ENCODE measurements at places on chromosomes 7 and 10.

DNA sequence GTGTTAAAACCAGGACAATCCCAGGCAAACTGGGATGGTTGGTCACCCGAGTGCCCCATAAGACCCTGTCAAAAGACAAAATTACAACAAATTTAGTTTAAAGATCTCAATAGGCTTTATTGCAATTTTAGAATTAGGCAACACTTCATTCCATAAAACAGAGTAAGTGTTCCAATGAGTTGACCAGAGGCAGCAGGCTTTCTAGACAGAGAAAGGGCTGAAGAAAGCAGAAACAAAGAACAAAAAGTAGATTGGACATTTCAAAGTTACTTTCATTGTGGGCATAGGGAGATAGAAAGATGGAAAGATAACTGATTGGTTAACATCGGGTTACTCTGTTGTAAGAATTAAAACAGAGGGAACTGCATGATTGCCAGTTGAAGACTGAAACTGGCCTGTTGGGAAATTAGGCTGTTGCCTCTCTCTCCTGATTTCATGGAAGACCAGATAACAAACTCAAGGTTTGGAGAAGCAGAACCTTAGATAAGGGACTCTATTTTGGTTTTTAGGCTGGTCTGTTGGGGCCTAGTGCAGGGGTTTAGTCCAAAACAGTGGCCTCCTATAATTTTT, 36.3 kb downstream of the ENTPD1 start:
- DNase-seq, result peak; percentile 70

GRCh38 chr10:106402458-106402857, 762.0 kb downstream of the SORCS1 start:
- DNase-seq, result no peak

DNA sequence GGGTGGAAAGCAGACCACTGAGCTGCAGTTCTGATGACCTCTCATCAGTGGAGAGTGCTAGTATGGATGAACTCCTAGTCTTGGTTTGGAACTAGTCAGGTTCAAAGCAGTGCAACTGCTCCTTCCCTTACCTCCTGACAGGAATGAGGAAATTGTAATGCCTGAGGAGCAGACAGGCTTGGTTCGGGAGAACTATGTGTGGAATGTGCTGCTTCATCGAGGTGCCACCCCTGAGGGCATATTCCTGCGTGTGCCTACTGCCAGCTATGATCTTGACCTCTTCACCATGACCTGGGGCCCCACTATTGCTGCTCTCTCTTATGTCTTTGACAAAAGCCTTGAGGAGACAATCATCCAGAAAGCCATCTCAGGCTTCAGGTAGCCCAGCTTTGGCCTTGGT, 27.4 kb upstream of the NFKB2 start:
- no peak for DNase-seq

GRCh38 chr10:69957886-69958555, 94.6 kb upstream of the MACROH2A2 start:
- peak; percentile 74 for DNase-seq

DNA sequence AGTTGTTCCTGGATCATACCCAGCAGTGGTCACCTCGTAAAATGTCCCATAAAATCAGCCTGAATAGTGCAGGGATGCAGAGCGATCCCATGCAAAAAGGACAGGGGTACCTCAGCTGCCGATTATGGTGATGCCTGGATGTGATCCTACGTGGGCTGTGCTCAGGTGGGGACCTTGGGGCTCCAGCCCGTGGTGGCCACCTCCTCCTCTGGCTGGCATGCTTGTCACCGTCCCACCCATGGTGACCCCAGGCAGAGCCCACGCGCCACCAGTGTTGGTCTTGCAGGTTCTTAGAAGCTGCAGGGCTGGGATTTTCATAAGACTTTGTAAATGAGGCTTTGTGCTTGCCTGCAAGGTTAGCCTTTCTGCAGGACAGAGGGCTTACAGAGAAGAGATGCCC, 97.2 kb downstream of the GLRX3 start:
- DNase-seq, result no peak

GRCh38 chr10:29323367-29323766, 34.5 kb downstream of the LYZL1 start:
- no peak for DNase-seq

DNA sequence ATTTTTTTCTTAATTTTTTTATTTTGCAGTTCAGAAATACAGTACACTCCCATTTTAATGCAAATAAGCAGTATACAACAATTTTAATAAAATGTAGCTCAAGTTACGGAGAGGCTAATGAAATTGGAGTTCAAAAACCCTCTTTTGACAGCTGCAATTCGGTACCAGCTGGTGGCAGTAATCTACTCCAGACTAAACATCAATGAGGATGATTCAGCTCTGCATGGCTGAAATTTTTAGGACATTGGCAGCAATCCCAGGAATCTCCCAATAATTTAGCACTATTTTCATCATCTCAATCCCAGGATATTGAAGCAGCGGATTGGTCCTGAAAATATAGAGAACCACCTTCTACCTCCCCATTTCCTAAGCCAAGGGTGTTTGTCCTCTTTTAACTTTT, 278.8 kb downstream of the CACNA2D1 start:
- no peak for DNase-seq

DNA sequence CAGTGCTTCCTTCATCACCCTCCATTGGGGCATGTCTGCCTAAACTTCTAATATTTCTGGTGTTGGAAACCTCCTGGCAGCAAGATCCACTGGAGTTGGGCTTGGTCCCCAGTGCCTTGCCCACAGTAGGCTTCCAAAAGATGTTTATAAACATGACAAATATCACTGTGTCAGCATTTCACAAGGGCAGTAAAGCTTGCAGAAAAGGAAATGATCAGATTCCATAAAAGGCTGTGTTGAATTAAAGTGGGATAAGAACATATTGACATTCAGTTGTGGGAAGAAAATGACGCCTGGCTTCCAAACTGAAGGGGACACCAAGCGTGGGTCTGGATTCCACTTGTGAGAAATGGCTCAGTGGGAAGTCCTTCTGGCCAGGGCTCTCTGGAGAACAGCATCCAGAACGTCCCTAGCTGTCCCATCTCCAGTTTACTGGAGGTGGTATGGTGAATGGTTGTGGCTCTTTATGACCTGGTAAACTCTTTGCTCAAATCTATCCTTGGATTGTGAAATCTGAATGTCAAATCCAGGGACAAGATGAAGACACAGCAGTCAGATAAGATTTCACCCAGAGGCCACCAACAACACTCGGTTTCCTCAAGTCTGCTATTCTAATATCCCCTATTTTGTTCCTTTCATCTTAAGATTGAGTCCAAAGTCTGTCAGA, 287.2 kb downstream of the TNS3 start:
- DNase-seq, result no peak

- DNase-seq, result no peak
Observed at GRCh38 chr7:27097686-27098577, 2.1 kb upstream of the HOXA1 start.

DNA sequence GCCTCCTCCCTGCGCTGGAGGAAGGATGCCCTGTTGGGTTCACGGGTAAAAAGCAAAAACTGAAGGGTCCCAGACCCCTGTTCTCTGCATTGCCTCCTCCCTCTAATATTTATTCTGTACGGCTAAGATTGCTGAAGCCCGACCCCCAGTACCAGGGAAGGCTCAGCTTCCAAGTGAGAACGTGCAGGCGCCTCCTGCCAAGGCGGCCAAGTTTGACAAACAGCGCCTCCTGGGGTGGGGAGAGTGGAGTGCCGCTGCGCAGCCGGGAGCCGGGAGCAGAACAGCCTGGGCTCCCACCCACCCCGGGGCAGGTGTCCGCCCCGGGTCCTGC, 4.7 kb upstream of the EBF3 start:
- peak; percentile 40 for DNase-seq

- peak; percentile 69 for DNase-seq
Observed at GRCh38 chr7:80488406-80488805, 23.5 kb downstream of the GNAT3 start.

DNA sequence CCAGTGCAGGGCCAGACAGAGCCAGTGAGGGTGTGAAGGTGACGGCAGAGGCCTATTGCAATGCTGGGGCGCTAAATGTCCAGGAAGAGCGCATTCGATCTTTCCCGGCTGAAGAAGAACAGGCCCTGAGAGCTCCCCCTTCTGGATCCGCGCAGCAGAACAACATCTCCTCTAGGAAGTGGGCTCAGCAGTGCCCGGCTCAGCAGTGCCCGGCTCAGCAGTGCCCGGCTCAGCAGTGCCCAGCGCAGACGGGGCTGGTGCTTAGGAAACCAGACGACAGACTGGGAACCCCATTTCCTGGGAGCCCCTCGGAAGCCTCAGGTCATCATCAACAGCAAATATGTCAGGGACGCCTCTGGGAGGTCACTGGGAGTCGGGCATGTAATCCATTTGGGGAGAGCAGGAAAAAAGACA, 4.7 kb upstream of the NOS3 start:
- DNase-seq, result peak; percentile 73

- DNase-seq, result no peak
Observed at GRCh38 chr10:73806176-73806950, 5.0 kb downstream of the NDST2 start.

DNA sequence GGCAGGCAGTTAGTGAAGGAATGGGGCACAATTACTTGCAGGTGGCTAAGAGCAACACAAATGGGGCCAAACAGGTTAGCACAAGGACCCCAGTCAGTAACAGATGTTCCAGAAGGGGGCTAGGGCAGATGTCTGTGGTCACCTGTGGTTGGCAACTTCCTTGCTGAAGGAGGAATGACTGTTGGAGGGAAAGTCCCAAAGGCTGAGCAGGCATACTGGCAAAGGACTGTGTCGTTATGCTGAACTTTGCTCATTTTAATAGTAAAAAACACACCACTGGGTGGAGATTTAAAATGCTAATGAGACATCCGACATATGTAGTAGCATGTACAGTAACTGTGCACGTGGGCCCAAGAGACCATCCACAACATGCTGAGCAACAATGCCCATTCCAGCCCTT, 511.6 kb downstream of the CALN1 start:
- DNase-seq, result no peak

- no peak for DNase-seq
Observed at GRCh38 chr10:34102237-34102673, 712.8 kb downstream of the PARD3 start.

DNA sequence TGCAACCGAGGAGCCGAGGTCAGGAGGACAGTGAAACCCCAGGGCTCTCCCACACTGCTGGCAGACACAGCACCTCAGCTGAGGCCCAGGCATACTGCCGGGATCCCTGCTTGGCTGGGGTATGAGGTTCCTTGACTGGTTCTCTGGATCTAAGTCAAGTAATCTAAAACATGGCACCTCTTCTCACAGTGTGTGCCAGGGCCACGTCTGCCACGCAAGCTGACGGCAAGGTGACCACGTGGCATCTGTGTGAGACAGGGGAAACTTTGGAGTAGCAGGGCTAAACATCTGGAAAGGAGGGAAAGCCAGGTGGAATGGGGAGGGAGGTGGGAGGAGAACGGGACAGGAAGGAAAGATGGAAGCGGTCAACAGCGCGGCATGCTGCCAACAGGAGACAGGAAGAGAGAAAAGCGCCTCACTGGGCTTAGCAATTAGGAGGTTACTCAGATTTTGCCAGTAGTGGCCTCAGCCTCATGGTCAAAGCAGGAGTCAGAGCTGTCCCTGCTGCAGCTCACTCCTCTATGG, 103.7 kb downstream of the CXCL12 start:
- no peak for DNase-seq

DNA sequence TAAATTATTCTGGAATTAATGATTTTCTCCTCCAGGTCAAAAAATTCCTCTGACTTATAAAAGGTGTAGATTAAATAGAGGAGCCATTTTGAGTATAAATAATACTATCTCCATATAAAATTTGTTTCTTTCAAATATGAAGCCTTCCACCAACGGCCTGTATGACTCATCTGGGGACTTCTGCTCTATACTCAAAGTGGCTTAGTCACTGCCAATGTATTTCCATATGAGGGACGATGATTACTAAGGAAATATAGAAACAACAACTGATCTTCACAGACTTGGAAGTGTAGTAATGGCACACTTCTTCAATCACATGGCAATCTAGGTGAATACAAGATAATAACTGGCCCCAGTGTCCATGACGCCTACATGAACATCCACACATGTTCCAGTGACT, 335.6 kb upstream of the HGF start:
- DNase-seq, result peak; percentile 7

- DNase-seq, result no peak
Observed at GRCh38 chr10:43679509-43679908, 30.8 kb upstream of the ZNF32 start.

DNA sequence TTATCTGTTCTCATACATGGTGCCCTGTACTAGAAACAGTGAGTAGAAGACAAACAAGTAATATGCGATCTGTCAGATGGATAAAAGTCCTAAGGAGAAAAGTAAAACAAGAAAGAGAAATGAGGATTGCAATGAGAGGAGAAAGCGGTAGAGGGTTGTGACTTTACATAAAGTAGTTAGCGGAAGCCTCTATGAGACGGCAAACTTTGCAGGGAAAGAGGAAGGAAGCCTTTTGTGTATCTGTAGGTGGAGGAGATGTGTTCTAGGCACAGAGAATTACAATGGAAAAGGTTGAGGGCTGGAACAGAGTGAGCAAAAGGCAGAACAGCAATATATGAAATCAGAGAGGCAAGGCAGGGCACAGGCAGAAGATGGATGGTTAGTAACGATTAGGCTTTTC, 150.4 kb upstream of the SEMA3E start:
- DNase-seq, result no peak

GRCh38 chr7:97845622-97846203, 26.5 kb downstream of the ASNS start:
- DNase-seq, result peak; percentile 30

DNA sequence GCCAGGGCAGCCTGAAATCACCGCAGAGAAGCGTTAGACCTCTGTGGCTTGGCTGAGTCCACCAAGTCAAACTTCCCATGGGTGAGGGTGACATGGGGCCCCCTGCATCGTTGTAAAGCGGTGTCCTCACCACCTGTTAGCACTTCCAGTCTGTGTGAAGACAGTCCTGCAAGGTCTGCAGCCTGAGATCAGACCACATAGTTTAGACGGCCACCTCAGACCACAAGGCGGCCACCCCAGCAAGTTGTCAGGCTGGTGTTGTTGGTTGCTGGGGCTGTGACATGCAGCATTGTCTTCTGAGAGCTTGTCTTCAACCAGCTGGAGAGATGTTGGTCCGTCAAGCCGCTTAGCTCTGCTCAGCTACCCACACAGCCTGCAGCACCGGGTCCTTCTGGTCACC, 44.1 kb upstream of the TARP start:
- DNase-seq, result no peak

DNA sequence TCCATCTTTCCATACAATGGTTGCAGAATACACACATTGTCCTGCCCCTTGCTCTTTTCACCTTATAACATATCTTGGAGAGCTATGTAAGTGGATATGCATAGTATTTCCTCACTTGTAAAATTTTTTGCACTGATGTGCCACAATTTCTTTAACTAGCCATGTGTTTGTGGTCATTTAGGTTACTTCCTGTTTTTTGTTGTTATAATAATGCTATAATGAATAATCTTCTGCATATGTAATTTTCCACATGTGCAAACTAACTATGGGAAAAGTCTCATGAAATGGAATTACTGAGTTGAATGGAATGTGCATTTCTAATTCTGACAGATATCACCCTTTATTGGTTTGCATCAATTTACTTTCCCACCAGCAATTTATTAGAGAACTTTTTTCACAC, 2.8 kb downstream of the TAS2R41 start:
- peak; percentile 41 for DNase-seq

DNA sequence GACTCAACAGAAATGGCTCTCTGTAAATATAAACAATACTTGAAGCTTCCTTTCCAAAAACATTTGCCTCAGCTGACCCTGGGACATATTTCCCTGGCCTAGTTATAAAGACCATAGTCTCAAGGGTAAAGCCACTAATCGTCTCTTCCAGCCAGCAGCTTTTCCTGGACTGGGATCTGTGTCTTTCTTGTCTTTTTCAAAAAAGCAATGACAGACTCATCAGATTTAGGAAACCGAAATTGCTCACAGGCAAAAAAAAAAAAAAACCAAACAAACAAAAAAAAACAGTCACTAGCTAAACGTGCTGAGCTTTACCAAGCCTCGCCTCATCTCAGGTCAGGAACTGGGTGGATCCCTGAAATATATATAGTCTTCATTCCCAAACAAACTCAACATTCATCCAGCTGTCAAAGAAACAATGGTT, 23.5 kb downstream of the STN1 start:
- no peak for DNase-seq

Data from inflammatory macrophage treated with lipopolysaccharide for 1 hour (primary cell).